ENCODE measurements at places on chromosomes 2 and 18.

DNA sequence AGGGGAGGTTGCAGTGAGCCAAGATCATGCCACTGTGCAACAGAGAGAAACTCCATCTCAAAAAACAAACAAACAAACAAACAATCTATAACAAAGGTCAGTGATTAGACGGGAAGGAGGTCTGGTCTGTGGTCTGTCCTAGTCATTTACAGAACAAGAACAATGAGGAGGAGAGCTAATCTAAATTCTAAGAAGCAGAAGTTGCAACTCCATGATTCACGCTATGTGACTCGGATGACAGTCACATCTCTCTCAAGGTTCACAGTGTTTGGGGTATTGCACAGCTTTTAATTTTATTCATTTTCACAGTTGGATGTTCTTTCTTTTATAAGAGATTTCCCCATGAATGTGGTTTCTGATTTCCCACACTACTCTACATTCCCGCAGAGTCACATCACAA lies 218.7 kb upstream of the PIEZO2 start:
- no peak for DNase-seq

- DNase-seq = no peak
Observed at GRCh38 chr2:109350526-109350925, 221.5 kb downstream of the SH3RF3 start.

GRCh38 chr18:2112435-2113045 lies 458.8 kb downstream of the METTL4 start:
- DNase-seq = no peak

DNA sequence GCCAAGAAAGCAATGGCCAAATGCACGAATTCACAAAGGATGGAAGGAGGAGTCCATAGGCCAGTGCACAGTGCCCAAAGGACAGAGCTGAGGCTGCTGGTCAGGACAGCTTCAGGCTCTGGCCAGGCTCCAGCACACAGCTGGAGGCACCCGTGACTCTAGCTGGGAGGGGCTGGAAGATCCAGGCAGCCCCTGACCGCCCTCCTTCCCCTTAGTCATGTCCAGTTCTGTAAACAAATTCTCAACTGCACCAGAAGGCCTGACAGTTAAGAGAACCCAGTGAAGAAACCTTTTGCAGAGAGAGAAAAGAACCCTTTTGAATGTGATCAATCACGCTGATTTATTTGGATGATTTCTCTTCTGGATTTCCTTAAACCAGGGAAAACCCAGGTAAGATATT lies 7.7 kb upstream of the YWHAQ start:
- no peak for DNase-seq

DNA sequence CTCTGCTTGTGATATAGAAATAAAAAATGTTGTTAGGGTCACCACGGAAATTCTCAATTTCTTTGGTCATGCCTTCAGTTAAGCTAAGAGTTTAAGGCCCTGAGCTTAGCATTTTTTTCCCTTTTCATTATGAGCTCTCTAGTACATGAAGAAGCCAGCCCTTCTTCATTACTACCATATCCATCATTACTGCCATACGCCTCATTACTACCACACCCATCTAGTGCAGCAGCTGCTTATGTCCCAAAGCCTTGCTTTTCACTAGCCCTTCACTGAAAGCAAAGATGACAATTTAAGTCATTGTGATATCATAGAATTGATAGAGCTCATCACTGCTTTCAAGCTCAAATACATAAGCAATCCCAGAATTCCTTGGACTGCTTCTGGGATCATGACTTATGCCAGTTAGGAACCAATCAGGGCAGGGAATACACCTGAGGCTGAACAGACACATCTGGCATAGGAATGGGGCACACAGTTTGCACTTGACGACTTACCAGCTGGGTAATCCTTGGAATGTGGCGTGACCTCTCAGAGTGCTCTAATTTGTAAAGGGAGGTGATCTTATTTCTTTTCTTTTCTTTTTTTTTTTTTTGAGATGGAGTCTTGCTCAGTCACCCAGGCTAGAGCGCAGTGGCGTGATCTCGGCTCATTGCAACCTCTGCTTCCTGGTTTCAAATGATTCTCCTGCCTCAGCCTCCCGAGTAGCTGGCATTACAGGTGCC lies 40.3 kb downstream of the SOWAHC start:
- no peak for DNase-seq

DNA sequence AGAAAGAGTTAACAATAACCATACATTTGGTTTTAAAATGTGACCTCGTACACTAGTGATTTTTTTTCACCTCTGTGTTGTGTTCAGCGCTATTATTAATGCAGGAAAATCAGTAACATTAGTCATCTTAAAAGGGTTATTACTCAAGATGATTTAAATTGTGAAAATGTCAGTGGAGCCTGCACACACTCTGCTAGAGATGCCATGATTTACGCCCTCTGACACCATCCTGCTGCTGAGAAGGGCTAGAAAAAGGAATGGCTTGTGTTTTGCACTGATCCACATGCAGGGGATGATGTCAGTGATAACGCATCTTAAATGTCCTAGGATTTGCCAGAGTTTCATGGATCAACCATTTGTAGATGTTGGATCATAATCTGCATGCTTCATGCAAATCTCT lies 121.3 kb upstream of the BOD1L2 start:
- DNase-seq = no peak

All from stimulated activated CD8-positive, alpha-beta memory T cell treated with anti-CD3 and anti-CD28 coated beads, Interleukin-7, amount 100 ng/mL, for 24 hours (primary cell).